ENCODE measurements at places on chromosomes 5 and 9.

DNA sequence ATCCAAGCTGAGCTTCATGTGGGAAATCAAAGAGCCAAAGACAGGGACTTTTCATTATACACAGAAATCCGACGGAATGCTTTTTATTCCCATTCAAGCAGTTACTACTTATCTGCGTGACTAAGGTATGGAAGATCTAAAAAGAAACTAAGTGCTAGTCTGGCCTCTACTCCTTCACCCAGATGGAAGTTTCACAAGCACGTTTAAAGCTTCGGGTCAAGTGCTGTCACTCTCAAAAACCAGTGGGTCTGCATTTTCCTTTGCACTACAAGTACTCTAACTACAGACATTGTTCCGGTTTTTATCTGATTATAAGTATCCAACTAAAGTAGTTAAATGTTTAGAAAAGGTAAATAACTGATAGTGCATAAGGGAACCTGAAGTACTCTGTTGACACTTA lies 13.7 kb upstream of the MTAP start:
- no peak for DNase-seq

DNA sequence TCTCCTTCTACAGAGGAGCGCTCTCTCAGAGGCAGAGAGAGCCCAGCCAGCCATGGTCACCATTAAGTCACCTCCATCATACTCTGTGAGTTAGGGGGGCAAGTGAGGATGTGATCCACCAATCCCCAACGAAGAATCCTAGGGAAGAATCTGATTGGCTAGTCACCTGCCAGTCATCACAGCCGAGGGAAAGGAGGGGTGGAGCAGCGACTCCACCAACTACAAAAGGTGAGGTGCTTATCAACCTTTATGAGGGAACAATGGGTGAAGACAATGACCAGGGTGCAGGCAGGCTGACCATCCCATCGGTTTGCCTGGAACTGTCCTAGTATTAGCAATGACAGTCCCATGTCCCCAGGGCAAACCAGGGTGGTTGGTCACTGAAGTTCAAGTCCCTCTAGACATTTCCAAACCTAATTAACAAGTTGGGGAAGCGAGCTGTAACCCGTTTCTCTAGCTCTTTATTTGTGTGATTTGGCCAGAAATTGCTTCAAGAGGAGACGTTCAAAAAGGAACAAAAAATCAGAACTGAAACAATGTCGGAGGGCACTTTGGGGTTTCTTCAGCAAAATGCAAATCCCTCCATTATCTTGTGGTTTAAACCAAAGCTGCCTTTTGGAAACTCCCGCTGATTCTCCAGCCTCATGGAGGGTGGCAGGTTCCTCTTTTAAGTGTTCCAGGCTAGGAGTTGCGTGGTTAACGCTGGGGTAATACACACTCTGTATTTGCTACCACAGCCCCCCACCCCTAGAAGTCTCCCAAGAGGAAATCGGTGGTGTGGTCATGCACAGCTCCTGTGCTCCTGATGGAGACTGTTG lies 18.8 kb upstream of the FCN1 start:
- no peak for DNase-seq

DNA sequence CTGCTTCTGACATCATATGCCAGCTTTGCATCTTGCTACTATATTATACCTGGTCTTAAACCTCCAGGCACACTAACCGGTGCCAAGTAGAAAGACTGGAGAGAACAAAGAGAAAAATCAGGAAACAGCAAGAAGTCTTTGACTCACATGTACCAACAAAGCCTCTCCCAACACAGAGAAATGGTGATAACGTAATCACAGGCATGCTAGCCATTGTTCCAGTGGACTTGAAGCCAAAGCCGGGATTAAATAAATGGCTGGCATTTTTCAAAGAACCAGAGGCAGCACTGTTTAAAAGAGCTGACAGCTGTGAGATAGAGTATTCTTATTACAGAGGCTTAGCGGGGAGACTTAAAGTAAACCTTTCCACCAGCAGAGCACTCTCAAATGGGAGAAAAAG lies 148.4 kb upstream of the NFIL3 start:
- no peak for DNase-seq

DNA sequence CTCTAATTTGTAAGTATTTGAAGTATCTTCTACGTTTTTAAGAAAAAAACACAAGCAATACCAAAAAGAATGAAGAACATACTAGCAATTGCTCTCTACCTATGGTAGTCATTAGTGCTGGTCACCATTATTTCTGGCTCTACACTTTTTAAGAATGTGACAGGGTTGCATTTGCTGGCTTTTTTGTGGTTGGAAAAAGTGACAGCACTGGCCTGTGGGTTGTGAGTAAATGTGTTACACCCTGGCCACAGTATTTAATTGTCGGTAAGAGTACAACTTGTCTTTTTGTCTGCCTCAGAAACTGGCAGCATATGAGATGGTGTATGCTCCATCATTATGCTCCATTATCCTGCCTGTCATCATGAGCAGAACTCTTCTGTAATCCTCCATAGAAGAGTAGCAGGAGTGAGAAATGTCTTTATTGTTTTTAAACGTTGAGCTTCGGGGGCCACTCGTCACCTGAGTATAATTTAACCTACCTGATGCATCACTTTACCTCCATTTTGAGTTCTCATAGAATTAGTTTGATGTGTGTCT lies 449.8 kb downstream of the ISL1 start:
- no peak for DNase-seq

GRCh38 chr9:89639367-89639795 lies 34.6 kb downstream of the GADD45G start:
- no peak for DNase-seq

DNA sequence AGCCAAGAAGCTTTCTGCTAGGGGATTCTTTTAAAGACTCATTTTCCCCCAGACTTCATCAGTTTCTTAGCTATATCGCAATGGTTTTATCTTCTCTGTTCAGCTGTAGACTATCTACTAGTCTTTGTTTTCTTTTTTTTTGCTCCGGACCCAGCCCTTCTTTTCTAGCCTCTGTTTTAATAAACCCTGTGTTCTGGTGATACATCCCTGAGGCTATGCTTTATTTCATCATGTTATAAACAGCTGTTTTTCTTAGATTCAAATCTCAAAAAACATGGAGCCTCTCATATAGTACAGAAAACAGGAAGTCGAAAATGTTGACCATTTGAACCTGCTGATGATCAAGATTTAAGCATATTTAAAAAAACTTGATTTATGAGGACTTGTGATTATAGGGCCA lies 37.8 kb downstream of the SCGB3A1 start:
- DNase-seq = no peak

- DNase-seq = no peak
These were observed 37.8 kb downstream of the HMGCS1 start for GRCh38 chr5:43275391-43275790.

GRCh38 chr5:108700930-108701329 lies 46.8 kb upstream of the FER start:
- DNase-seq = no peak

- no peak for DNase-seq
These were observed 13.4 kb upstream of the CPLX2 start for GRCh38 chr5:175857986-175858385.

GRCh38 chr5:40495237-40495635 lies 184.5 kb upstream of the PTGER4 start:
- DNase-seq = no peak

DNA sequence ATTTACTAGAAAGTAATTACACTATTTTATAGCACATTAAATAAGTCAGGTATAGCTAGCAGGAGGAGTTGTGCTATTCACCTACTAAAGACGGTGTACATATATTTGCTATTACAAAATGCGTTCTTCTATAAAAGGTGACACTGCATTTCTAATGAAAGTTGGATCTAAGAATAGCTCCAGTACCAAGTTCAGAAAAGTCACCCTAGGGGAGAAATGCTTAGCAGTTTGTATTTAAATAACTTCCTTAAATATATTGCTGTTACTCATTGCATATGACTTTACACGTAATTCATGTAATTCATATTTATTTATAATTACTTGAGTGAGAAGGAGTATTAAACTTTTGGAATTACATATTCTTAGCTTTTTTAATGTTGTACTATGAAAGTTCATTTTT lies 7.0 kb upstream of the SUB1 start:
- no peak for DNase-seq

GRCh38 chr5:99945478-99946442 lies 589.4 kb upstream of the FAM174A start:
- DNase-seq = no peak

- no peak for DNase-seq
These were observed 23.1 kb downstream of the FAT2 start for GRCh38 chr5:151568036-151568435.

- no peak for DNase-seq
These were observed 134.8 kb upstream of the KLF4 start for GRCh38 chr9:107624234-107624948.

Data from frontal cortex (tissue), 4 donors.